ENCODE measurements at places on chromosomes 2 and 18.

DNA sequence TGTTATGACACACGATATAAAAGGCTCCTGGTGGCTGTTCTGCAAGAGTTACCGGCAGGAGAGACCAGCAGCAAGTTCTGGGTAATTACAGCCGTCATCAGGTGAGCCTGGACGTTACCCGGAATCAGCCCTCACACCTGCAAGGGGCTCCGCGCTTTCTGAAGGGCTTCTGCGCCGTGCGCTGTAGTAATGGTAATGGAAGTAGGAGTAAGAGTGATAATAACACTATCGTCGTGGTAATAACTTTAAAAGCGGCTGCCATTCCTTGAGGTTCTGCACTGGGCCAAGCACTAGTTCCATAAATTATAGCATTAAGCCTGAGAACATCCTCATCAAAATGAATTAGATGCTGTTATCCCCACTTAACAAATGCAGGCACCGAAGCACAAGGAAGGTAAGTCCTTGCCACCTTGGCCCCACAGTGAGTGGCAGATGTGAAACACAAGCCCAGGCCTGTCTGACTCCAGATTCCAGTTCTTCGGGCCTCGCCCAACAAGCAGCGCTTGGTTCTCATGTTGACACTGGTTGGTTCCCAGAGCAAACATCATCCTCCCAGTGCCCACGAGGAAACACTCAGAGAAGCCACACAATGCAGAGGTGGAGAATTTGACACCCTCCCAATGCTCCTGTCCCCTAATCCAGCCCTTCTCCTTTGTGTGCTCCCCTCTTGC, 205.2 kb downstream of the EIPR1 start:
- DNase-seq: no peak

DNA sequence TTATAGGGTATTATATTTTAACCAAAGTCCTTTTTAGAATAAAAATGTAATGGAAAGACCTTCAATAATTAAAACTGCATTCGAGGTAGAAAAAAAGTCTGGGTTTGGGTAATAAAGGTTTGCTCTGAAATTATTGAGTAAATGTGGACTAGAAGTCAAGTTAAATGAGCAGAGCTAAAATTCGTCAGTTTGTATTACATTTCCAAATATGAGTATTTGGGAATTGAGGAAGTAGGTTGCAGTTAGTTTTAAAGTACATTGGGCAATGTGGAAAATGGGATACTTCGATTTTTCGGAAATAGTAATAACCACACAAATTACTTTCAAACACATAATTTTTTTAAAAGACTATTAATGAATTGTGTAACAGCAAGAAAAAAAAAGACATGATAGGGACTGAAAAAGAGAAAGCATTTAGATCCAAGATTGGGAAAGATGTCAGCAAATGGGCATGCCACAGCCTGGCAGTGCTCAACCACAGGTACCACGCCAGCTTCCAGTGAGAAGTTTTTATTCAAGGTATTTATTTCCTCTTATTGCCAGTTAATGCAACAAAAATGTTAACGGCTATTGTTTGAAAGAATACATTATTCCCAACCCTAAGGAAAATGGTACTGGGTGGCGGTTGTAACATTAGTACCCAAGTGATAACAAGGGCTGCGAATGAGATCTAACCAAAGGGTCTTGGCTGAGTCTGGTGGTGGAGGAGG, 50.0 kb downstream of the TTC39C start:
- no peak for DNase-seq

DNA sequence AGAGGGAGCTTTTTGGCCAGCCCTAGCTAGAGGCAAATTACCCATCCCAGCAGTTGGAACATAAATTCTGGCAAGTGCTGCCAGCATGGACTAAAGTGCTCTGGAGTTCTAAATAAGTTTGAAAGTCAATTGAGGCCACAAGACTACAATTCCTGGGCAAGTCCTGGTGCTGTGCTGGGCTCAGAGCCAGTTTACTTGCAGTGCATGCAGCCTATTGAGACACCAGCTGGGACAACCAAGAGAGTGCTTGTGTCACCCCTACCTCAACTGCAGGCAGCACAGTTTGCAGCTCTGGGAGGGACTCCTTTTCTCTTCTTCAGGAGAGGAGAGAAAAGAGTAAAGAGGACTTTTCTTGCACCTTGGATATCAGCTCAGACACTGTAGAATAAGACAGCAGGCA, 277.2 kb upstream of the TMEFF2 start:
- DNase-seq: no peak

DNA sequence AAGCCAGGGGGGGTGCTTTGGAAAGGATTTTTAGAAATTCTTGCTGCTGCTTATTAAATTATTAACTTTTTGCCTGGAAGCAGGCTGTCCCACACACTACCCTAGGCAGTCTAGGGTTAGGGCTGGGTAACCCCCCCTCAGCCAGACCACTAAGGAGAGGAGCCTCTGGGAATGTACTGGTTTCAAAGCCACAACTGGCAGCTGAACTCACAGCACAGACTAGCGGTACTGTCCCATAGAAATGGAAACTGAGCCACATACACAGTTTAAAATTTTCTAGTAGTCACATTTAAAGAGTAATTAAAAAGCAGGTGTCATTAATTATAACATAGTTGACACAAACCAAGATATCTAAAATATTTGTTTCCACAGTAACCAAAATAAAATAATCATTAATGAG, 50.1 kb downstream of the SPRED2 start:
- DNase-seq: no peak

GRCh38 chr18:31100436-31101182, 1.6 kb downstream of the DSC2 start:
- DNase-seq: no peak

- DNase-seq: no peak
These were observed 316 bp downstream of the WDR12 start for GRCh38 chr2:202911203-202911511.

DNA sequence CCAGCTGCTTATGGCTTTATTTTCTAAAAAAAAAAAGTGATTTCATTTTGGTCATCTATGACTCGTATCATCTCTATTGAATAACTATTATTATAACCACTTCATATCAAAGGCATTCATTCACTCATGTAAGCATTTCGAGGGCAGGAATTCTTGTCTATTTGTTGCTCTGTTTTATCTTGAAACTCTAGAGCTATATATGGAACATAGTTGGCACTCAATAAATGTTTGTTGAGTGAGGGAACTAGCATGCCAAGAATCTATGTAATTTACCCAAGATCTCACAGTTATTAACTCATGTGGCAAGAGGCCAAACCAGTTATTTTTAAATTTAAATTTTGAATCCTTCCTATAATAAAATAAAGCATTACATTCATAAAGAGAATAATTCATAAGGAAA, 470.1 kb downstream of the TMX3 start:
- DNase-seq: no peak

DNA sequence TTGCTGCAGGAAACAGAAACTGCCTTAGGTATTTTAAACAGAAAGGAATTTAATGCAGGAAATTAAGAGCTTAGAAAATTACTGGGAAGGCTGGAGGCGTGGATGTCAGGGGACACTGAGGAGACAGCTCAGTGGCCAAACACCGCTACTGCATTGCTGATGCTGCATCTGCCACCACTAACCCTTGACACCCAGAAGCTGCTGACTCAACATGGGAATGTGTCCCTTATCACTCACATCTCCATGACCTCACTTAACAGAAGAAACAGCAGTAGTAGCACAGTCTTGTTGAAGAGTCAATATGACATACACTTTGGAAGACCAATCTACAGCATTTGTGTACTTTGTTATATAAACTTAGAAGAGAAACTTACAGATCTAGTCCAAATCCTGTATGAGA, 906.1 kb downstream of the SLC4A3 start:
- no peak for DNase-seq

DNA sequence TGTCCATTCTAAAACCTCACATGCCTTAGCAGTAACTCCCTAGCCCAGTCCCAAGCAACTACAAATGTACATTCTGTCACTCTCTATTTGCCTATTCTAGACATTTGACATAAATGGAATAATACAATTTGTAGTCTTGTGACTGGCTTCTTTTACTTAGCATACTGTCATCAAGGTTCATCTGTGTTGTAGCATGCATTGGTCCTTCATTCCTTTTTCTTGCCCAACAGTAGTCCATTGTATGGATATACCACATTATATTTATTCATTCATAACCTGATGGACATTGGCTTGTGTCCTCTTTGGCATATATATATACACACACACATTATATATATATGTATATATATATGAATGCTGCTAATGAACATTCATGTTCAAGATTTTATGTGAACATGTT, 2.2 kb upstream of the MFSD2B start:
- DNase-seq: no peak

- no peak for DNase-seq
These were observed 232.0 kb downstream of the SOCS6 start for GRCh38 chr18:70520867-70521266.

DNA sequence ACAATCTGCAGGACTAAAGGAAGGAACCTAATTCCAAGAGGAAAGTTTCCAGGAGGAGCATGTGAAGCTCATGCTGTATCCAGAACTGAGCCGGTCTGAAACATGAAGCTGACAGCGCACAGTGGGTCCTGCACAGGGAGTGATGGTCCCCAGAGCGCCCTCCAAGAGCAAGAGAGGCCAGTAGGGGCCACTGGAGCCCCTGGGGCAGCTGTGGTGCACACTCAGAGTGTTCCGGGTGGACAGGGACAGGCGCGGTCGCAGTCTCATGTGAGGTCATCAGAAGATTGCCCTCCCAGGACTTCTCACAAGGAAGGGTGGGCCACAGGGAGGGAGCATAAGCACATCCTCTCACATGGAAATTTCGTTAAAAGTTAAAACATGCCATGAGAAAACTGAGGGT, 355.9 kb downstream of the EIPR1 start:
- DNase-seq: no peak

DNA sequence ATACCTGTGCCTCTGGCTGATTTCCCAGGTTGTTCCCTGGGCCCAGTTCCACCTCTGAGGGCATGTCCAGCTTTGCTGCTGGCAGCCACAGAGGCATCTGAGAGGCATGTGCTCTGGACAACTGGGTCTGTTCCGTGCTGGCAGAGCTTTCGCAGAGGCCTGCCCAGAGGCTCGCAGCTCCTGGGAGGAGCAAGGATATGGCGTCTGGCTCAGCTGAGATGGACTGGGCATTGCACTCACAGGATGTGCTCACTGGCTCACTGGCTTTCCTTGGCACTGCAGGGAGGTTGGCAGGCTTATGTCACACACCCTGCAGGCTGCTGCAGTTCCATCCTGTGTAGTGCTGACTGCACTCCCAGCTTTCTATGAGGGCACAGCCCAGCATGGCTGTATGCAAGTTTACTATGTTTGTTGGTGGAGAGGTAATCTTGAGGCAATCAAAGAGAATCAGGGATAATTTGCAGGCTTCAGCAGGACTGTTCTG, 172.3 kb downstream of the PRKCE start:
- no peak for DNase-seq

DNA sequence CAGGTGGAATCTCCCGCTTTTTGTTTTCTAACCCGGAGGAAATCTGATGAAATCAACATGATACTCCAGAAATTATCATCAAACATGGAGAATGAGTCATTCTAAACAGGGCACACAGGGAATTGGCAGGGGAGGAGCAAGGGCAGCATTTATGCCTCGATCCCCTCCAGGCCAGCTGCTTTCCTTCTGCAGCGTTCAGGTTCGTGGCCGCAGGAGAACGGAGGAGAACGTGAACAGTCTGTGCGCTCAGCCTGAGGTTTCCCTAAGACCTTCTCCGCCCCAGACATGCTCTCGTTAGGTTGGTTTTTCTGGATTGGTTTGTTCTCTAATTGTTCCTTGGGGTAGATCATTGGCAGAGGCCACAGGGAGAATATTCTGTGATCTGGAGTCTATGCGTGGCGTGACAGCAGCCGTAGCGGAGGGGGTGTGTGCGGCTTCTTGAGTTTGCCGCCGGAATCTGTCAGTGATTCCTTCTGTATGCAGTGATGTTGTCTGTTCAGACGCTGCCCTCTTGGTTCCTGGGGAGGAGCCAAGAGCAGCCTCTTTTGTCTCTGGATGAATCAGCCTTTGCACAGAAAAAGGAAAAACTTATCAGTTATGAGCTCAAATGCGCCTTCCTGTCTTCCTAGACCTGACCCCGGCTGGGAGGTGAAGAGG, 75.9 kb downstream of the SH3BP4 start:
- no peak for DNase-seq

- DNase-seq: no peak
These were observed 166.6 kb downstream of the FAM210A start for GRCh38 chr18:13559754-13560153.

DNA sequence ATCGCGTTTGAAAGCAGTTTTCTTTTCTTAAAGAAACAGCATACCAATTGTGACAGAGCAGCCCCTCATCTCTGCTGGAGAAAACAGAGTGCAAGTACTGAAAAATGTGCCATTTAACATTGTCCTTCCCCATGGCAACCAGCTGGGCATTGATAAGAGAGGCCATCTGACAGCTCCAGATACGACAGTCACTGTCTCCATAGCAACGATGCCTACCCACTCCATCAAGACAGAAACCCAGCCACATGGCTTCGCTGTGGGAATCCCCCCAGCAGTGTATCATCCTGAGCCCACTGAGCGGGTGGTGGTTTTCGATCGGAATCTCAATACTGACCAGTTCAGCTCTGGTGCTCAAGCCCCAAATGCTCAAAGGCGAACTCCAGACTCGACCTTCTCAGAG, 9.5 kb downstream of the GRHL1 start:
- no peak for DNase-seq

DNA sequence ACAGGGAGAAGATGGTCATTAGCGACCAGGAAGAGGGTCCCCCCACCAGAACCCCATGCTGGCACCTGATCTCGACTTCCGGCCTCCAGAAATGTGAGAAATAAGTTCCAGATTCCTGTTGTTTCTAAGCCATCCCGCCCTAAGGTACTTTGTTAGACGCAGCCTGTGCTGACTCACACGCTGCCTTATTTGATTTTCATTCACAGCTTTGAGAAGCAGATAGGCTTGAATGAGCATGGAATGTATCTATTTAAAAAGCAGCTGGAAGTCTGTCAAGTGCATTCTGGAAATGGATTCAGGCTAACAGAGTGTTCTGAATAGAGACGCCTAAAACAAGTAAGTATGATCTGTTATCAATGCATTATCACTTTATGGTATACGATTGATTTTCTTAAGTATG, 8.3 kb upstream of the IL1R2 start:
- DNase-seq: no peak

- DNase-seq: no peak
These were observed 80.7 kb upstream of the NABP1 start for GRCh38 chr2:191597186-191597751.

DNA sequence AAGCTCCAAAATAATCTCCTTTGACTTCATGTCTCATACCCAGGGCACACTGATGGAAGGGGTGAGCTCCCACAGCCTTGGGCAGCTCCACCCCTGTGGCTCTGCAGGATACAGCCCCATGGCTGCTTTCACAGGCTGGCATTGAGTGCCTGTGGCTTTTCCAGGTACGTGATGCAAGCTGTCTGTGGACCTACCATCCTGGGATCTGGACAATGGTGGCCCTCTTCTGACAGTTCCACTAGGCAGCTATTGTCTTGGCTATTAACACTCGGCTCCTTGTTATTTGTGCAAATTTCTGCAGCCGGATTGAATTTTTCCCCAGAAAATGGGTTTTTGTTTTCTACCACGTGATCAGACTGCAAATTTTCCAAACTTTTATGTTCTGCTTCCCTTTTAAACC, 634.2 kb downstream of the TSN start:
- no peak for DNase-seq

- no peak for DNase-seq
These were observed 31.2 kb downstream of the PROC start for GRCh38 chr2:127449414-127449813.

GRCh38 chr2:11017921-11018320, 106.2 kb downstream of the KCNF1 start:
- no peak for DNase-seq

- no peak for DNase-seq
These were observed 130.2 kb downstream of the OSR1 start for GRCh38 chr2:19228181-19228593.

GRCh38 chr2:205754285-205754923, 72.1 kb downstream of the NRP2 start:
- no peak for DNase-seq

- DNase-seq: no peak
These were observed 2.3 kb upstream of the GDF7 start for GRCh38 chr2:20664431-20665242.

All from stimulated activated CD8-positive, alpha-beta memory T cell treated with anti-CD3 and anti-CD28 coated beads, Interleukin-15, amount 100 ng/mL, for 1 hour (primary cell).